ENCODE measurements at places on chromosomes 11 and 22. TPM values are rescaled to one million over a fixed set of nuclear protein-coding genes. Genes with fewer than 3 reads are reported as not detected.

Gene VPREB1
- total RNA-seq, result 2.6 TPM

Gene SYNGR1
- 12.9 TPM for total RNA-seq

Gene CYB5R2
- total RNA-seq, result 24.7 TPM

Gene PDGFB
- total RNA-seq, result 6.6 TPM

Gene GUCY1A2
- total RNA-seq, result 44.6 TPM

Gene KRTAP5-8
- total RNA-seq, result 0.64 TPM

Gene SPDYC
- total RNA-seq, result not detected

Gene DGCR6
- total RNA-seq, result 1.8 TPM

Gene MYRF
- 106 TPM for total RNA-seq

- no peak for DNase-seq
These were observed 70.1 kb downstream of the CYB5R2 start for GRCh38 chr11:7603031-7603781.

DNA sequence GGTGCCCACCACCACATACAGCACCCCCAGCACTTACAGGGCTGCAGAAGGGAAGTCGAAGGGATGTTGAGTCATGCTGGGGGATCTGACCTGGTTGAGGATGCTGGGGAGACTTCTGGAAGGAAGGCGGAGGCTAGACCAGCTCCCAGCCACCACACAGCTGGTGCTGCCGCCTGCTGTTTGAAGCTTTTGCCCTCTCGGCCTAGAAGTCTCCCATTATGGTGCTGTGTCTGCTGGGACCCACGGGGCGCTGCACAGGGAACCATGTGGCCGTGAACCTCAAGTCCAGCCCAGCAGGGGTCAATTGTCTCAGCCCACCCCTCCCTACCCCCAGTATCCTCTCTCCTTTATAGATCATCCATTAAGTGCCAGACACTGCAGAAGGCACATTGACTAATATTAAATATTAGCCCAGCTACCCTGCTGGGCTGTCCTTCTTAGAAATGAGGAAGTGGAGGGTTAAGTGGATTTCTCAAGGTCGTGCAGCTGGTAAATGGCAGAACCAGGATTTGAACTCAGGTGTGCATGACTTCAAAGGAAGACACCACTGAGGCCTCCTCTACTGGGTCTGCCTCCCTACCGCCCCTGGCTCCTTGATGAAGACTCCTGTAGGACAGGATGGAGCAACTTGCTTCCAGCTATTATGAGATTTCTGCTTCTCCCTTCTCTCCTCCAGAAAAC, 49.7 kb downstream of the CYTH4 start:
- DNase-seq, result no peak

DNA sequence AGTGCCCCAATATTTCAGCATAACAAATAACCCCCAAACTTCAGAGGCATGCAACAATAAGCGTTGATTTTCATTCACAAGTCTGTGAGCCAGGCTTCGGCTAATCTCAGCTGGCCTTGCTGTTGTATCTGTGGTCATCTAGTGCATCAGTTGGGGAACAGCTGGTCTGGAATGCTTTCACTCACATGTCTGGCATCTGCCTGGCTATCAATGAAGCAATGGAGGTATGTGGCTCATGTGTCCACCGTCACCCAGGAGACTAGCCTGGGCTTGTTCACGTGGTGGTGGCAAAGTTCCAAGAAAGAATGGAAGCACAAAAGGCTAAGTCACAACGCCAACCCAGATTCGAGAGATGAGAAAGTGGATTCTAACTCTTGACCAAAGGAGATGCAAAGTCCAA, 304.8 kb upstream of the ISX start:
- DNase-seq, result no peak

- DNase-seq, result no peak
These were observed 5.5 kb downstream of the FGF19 start for GRCh38 chr11:69698362-69698761.

GRCh38 chr22:29727131-29727523, 7.3 kb downstream of the CABP7 start:
- peak; percentile 28 for DNase-seq

- DNase-seq, result no peak
These were observed 13.3 kb downstream of the SERPIND1 start for GRCh38 chr22:20787223-20787622.

GRCh38 chr11:37721485-37721884, 1123.4 kb upstream of the RAG2 start:
- DNase-seq, result no peak

GRCh38 chr11:33884601-33885000, 7.3 kb downstream of the LMO2 start:
- no peak for DNase-seq

- no peak for DNase-seq
These were observed 35.5 kb upstream of the SLC6A5 start for GRCh38 chr11:20563866-20564265.

GRCh38 chr22:47548953-47549740, 786.7 kb downstream of the TBC1D22A start:
- DNase-seq, result no peak

GRCh38 chr11:79902493-79902892, 461.7 kb upstream of the TENM4 start:
- no peak for DNase-seq

DNA sequence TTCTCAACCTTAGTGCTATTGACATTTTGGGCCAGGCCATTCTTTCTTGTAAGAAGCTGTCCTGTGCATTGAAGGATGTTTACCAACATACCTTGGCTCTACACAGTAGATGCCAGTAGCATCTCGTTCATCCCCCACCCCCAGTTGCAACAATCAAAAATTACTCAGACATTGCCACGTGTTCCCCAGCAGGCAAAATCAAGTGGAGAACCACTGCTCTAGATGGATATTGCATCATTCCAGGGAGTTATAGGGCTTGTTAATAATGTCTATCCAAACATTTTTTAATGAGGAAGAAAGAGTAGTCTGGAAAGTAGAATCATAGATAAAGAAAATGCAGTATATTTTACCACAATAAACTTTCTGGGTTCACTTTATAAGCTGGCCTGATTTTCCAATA, 64.1 kb downstream of the PRMT3 start:
- DNase-seq, result no peak

- DNase-seq, result no peak
These were observed 61.1 kb downstream of the WT1 start for GRCh38 chr11:32374261-32374711.

DNA sequence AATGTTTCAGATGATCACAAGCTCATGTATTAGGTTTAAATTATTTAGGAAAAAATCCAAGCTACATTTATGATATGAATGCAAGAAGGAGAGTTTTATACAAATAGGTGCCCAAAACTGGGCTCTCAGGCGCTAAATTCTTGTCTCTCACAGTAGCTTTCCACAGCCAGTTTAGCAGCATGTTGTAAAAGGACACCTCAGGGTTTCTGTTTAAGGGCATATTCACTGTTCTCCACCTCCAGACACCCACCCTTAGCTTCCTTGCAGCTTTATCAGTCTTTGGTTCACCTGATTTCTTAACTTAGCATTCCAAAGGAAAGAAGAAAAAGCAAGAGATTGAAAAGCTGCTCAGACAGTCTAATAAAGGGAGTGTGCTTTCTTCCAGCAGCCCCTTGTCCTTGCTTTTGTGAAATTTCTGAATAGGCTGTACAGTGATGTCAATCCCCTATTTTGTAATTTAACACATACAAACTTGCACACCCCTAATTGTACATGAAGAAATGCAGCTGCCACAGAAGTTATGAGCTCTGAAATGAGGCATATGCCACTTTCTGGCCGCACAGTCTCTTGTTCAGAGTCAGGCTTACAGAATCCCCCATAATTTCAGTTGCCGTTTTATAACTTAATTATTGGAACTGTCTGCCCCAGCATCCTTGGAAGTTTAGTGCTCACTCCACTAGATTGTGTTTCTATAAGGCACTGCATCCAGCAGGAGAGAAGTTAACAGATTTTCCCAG, 262.1 kb downstream of the DDX10 start:
- DNase-seq, result no peak

DNA sequence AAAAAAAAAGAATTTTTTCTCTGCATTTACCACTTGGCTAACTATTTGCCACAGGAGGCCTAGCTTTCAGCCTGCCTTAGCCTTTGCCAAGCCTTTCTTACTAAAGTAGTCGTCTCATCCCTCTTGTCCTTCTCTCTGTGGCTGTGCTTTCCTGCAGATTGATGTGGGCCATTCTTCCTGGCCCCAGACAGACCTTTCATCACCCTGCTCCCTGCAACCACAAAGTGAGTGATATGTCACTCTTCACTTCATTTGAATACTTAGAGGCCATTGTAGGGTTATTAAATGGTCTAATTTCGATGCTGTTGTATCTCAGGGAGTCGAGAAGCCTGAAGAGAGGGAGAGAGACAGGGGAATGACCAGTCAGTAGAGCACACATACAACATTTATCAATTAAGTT, 37.6 kb downstream of the ART5 start:
- DNase-seq, result no peak
